NCI-H1105 (cell line): ENCODE measurements at places on chromosomes 7 and 10.

GRCh38 chr7:131106681-131107336 lies 220.9 kb upstream of the MKLN1 start:
- no peak for DNase-seq

DNA sequence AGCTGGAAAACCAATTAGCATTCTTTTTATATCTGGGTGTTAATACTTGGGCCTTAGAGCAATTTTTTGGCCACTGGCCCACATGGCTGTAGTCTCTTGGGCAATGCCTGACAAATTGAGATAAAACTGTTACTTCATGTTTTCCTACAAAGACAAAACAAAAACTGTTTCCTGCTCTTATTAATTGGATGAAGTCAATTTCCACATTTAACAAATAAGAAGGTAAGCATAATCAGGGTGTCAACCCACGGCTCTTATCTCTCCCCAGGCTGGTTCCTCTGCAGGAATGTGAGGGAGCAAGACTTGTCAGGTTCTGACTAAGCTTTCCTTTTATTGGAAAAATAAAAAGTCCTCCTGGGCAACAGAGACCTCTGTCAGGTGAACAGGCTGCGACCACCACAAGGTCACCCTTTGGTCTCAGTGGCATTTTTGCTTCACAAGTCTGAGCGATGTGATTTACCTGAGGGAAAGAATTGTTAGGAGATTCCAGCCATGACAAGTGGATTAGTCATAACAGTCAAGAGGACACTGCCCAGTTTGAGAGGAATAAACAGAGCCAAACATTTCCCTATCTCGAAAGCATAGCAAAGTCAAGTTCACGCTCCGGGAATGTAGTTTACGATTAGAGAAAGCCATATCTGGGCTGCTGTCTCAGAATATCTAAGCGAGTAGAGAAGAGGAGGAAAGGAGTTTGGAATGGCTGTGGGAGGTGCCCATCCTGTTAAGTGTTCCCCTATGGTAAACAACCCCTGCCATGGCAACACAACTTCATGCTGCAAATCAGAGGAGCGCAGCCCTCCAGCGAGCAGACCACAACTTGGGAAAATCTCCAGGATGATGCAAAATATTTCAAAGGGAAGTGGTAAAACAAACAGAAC lies 144.4 kb downstream of the TES start:
- DNase-seq, result no peak

- peak; percentile 6 for DNase-seq
Observed at GRCh38 chr7:64946772-64947171, 43.7 kb downstream of the ZNF273 start.

- DNase-seq, result no peak
Observed at GRCh38 chr10:17415046-17415658, 39.2 kb downstream of the ST8SIA6 start.

DNA sequence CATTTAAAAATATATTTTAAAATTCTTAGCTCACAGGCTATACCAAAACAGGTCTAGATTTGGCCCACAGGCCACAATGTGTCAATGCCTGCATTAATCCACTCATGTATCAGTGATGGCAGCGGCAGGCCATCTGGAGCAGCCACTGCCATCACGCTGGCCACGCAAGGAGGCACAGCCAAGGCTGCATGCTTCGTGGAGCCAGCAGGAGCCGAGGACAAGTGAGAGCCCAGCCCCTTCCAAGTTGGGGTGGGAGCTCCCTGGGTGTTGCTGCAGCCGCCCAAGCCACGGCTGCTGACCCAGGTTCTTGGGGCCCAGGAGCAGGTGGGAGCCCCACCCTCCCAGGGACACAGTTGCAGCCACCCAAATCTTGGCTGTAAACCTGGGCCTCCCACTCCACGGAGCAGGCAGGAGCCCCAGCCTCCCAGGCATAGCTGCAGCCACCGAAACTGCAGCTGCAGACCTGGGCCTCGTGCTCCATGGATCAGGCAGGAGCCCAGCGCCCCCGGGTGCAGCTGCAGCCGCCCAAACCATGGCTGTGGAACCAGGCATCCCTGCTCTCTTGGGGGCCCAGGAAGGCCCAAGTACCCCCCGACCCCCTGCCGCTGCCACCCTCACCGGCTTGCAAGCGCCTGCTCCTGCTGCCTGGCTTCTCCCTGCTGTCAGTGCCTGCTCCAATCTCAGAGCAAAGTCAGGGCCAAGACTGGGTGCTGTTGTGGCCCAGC lies 87.3 kb upstream of the CACUL1 start:
- no peak for DNase-seq
